ENCODE measurements at places on chromosomes 5 and 9.

DNA sequence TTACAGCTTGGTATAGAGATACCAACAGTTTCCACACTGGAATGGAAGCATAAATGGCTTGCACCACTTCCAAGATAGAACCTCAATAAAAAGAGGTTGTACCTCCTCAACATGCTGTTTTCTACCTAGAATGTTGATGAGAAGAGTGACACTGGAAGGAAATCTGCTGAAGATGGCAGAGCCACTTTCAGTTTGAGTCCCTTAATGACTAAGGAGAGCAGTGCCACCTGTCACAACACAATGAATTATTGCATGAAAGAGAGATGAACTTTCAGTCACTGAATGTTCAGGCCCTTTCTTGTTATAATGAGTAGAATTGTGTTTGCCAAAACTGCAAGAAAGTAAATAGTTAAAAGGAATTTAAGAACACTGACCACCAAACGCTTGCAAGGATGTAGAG lies 958.5 kb downstream of the DTWD2 start:
- DNase-seq, result no peak

GRCh38 chr5:135822286-135822685 lies 12.2 kb upstream of the SLC25A48 start:
- DNase-seq, result no peak

DNA sequence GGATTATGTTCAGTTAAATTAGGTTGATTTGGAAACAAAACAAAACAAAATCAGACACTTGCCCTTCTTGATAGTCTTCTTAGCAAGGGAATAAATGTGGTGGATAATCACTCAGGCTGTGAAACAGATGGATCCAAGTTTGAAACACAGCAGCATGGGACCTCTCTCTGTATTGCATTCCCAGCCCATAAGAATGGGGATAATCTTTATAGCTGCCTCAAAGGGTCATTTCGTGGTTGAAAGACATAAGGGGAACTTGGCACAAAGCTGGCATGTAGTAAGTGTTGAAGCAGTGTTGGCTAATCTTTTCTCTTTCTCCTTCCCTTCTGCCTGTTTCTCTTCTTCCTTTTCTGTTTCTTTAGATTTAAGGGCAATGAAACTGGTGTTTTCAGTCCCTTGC lies 333.9 kb upstream of the TLE4 start:
- no peak for DNase-seq

GRCh38 chr5:146523698-146524097 lies 7.7 kb upstream of the GPR151 start:
- no peak for DNase-seq

DNA sequence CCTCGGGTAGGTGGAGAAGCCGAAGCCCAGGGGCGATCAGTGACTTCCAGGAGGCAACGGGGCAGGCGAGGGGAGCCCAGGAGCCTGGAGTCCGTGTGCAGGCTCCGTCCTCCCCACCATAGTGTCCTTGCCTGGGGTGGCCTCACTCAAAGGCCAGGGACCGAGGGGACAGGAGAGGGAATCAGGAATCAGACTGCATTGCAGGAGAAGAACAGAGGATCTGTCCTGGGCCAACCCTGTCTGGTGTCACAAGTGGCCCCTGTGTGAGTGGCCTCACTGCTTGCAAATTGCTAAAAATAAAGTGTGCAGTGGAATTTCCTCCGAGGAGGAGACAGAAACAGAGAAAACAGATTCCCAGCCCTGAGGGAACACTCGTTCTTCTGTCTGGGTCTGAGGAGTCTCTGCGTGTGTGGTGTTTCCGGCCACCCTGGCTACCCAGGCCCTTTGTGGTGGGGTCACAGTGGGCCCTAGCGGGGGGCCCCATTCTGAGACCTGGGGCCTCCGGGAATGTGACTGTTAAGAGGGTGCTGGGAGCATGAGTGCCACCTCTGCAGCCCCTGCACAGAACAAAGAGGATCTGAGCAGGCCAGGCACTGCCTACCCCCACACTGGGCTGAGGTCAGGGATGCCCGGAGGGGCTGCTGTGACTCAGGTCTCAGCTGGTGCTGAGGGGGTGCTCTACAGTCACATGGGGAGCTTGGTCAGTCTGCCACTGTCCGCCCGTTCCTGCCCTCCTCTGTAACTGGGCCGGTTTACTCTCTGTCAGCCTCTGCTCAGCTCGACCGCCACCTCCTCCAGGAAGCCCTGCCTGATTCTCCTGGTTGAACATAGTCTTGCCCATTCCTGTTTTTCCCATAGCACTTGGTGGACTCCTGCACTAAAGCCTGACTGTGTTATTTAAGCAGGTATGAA lies 7.4 kb downstream of the TRAF1 start:
- DNase-seq, result no peak

DNA sequence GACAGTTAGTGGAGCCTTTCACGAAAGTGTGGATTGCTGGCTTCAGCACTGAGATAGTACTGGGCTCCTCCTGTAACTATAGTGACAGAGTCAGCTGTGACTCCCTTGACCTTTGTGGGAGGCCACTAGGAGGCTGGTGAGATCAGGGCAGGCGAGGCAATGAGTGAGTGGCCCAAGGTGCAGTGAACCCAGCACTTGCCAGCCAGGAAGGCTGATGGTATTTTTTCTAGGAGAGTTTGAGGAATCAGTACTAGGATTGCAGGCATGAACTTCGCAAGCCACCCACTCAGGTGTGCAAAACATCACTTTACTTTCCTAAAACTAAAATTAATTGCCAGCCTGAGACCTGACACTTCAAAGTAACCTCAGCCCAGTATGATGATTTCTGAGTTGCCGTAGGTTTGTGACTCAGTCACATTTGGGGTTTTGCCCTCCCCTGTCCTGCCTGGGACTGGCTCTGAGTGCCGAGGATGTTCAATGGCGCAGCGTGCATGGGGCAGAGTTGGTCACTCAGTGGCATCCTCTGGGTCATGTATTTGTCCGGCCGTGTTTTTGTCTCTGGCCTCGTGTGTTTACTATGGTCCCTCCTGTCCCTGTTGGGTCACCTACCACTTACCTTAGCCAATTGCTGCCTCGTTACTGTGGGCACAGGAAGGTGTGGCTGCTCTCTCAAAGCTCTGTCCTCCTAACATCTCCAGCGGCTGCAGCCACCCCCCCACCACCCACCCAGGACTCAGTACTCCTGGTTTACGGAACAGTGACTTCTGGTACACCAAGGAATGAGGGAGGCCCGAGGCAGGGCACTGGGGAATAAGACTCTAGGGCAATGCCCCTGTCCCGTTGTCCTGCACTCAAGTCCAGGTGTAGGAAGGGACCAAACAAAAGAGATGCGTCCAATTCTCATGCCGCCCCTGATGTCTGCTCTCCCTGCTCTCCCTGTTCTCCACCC lies 67.2 kb downstream of the IL31RA start:
- no peak for DNase-seq

DNA sequence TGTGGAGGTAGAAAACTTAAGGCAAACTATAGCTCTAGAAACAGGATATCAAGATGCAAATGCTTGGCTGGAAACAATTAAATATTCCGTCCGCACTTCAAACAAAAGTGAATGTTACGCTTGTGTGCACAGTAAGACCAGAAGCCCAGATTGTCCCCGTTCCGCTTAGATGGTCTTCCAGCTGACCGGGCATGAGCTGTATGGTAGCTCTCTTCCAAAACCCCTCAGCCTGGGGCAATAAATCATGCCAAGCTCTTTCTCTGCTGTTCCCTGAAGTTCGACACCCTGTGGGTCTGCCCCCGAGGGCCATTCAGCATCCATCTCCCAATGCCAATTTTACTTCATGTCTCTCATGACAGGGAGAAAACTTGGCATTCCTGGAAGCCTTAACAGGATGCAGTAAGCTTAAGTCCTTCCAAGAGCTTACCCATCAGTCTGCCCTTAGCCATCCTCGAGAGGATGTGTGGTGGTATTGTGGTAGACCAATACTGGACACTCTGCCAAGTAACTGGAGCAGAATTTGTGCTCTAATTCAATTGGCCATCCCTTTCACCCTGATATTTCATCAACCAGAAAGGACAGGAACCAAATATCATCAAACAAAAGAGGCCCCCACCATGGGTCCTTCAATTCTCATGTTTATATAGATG lies 70.7 kb upstream of the RANBP6 start:
- DNase-seq, result no peak

GRCh38 chr5:65695162-65695755 lies 26.6 kb downstream of the SGTB start:
- DNase-seq, result no peak

DNA sequence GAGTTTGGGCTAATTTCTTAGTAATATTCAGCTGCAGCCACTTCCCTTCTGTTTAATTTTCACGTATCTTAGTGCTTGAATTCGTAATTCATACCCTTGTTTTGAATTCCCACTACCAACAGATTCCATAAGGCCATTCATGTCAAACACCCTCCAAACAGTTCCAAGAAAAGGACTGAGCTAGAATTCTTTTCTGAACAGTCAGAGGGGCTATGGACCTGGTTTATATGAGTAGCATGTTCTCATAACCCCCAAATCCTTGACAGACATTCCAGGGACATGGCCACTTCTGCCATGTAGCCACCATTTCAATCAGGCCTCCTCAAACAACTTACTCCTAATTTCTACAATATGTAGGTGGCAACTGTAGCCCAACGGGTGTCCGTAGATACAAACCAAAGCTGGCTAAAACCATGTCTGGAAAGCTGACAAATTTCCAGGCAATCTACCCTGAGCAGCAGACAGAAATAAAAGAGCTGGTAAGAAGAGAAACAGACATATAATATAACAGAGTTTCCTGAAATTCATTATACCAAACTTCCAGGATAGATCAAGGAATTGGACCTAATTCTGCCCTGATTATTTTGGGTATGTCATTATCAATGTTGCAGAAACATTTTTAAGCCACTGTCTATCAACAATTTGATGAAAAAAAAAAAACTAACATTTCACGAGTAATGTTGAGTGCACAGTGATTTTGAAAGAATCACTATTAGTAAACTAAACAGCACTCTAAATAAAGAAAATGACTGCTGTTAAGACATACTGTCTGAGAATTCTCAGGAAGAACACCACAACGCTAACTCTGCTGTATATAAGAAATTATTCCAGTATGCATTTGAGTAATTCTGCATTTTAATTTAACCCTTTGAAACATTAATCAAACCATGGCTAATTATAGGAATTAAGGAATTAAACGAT lies 40.7 kb downstream of the EBF1 start:
- no peak for DNase-seq

GRCh38 chr5:66113160-66113559 lies 30.9 kb upstream of the SREK1 start:
- DNase-seq, result no peak

DNA sequence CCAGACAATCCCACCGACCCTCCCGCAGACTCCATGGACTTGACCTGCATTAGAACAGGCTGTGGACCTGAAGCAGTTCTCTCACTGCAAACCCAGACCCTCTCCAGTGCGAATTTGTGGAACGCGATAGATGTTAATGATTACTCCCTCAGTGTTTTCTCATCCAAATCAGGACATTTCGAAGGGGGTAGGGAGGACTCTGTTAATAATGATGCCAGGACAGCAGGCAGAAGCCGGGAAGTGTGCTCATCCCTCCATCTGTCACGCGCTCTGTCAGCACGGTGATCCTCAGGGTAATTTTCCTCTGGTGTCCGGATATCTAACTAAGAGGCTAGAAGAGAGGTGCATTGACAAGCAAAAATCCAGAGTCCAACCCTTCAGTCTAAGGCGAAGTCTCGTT lies 18.8 kb downstream of the RAPGEF1 start:
- no peak for DNase-seq

- no peak for DNase-seq
Observed at GRCh38 chr9:93365427-93366118, 85.9 kb upstream of the FAM120A start.

- DNase-seq, result no peak
Observed at GRCh38 chr5:168114444-168115017, 176.9 kb upstream of the WWC1 start.

DNA sequence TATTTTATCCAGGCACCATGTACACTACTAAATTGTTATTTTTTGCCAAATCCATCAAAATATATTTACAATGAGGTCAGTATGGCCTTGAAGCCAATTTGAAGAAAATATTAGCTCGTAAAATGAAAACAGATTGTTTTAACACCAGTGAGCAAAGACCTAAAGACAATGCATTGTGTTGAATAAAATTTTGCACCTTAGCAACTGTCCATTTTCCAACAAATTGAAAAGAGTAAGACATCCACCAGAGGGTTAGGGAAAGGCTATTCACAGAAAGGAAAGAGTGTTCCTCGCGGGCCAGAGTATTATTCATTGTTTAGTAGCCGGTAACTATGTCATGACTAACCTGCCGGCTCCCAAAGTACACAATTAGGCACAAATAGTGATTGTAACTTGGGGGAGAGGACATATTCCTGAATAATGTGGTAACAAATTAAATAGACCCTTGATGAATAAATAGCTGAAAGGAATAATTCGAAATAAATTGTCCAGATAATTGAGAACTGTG lies 213.3 kb downstream of the DNAH5 start:
- DNase-seq, result no peak

DNA sequence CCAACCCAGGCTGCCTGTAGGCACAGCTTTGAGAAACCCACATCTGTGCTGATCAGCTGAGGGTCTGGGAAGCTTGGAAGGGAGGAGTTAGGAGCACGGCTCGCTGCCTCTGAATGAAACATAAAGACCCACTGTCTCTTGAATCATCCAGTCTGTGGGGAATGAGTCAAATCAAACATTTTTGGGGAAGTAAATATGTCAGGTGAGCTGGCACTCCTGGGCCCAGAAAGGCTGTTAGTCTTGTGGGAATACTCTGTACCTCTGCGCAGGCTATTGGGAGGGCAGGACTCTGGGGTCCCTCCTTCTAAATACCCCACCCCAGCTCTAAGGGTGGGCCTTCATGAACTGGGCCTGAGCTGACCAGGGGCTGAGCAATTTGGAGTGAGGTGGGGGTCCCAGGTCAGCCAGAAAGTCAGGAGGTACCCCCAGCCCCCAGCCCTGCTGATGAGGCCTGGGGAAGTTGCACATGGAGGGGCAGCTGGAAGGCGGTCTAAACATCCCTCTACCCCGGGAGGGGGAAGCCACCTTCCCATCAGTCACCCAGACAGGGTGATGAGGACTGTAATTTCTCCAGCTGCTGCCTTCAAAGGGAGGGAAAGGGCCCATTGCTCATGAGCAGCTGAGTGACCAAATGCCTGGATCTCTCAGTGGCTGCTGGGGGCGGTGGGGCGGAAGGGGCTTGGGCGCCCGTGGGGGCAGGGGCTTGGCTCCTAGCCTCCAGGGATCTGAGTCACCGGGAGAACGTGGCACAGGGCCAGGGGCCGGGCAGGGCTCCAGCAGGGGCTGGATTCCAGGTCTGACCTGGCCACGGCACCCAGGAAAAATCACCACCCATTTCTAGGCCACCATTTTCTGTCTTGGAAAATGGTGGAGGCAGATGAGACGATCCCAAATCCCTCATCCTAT lies 10.8 kb downstream of the FIBCD1 start:
- DNase-seq, result no peak

DNA sequence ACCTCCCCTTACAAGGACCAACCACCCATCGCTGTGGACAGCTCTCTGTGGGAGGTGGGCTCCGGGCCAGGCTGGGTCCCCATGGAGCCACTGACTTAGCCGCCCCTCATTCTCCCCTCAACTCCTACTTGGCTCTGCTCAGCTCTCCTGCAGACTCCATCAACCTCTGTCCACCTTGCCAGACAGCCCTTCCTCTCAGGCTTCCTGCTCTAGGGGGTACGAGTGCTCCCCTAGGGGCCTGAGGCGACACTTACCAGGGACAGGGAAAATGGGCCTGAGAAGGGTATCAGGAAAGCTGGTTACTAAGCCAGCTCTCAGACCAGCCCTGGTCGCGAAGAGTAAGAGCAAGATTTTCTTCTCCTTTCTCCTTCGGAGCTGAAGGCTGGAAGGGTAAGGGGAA lies 43.9 kb downstream of the SHB start:
- no peak for DNase-seq
